Astrocyte of the hippocampus (primary cell): ENCODE measurements at places on chromosomes 1 and 21.

DNA sequence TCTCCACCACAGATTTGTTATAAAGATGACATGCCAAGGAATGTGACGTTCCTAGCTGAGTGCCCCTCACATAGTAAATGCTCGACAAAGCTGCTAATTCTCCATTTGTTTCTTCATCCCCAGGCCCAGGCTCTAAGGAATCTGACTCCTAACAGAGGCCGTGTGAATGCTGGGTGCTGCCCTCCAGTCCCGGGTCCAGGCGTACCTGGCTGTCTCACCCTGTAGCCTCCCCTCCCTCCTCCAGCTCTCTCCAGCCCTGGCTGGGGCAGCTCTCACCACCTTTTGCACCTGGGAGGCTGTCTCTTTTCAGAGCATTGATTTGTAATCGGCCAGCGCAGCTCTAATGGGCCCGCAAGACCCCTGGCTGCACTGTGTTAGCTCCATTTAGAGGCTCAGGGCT, 11.2 kb upstream of the KLHDC7A start:
- no peak for DNase-seq

DNA sequence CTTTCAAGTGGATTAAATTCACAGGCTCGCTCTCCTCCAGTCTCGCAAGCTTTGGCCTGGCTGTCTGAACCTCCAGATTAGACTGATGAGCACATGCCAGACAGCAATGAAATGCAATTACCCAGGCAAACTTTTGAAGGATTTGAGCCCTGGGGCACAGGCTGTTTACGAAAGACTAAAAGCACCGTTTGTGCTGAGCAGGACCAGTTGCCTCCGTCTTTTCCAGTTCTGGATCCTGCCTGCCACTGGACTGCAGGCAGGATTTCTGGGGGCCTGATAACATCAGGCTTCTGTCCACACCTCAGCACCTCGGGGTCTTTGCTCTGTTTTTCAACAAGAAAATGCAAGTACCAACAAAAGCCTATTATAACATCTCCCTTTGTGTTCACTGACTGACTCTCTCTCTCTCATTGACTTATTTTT, 145.7 kb downstream of the CLIC6 start:
- no peak for DNase-seq

DNA sequence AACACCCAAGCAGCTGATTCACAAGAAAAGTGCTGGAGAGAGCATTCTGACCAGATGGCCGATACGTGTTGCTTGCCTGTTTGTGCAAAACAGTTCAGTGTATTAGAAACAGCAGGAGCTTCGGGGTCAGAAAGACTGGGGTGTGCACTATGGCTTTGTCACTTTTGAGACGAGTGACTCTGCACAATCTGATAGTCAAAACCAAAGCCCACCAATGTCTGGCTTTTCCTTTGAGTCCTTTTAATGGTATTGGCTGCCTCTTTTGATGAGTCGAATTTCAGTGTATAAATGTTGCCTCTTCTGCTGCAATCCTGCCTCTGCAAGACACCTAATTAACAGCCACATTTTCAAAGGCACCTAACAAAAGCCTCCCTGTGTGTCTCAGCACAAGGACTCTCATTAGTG, 444.6 kb downstream of the AJAP1 start:
- DNase-seq = no peak

DNA sequence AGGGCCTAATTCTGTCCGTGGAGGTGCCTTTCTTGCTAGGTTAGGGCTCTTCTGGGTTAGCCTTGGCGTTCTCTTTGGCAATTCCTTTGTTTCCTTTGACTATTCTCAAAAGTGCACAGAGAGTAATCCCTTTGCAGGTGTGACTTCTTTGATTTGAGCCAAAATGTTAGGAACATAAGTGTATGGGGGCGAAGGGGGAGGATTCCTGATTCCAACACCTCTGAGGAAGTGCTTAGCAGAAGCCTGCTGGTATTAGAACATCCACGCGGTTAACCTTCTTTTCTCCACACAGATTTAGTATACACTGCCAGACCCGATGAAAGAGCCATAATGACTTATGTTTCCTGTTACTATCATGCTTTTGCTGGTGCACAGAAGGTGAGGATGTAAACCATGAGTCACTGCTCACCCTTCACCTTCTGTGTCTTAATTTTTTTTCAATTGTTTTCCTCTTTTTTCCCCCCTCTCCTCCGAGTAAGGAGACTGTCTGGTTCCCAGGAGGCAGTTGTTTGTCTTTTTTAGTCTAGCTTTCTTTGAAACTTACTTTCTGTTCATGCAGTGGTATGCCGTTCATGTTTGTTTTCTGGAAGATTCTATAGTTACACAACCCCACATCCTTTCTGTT, 48.0 kb downstream of the ACTN2 start:
- DNase-seq = peak; percentile 13

DNA sequence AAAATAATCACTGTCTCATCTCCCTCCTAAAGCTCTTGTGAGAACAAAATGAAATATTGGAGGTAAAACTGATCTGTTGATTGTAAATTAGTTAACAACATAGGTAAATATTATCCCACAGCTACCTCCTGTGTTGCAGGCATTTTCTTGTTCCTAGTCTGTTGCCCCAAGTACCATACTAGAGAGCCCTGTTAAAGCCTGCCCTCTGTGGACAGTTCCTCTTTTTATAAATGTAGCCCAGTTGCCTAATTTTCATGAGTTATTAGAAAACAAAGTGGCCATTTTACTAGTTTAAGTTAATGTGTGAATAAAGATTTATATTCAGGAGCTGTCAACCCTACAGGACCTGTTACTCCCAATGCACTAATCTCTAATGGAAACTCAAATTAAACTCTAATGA, 180.0 kb upstream of the KCND3 start:
- no peak for DNase-seq

- no peak for DNase-seq
These were observed 21.8 kb downstream of the CYP4B1 start for GRCh38 chr1:46820560-46821060.

DNA sequence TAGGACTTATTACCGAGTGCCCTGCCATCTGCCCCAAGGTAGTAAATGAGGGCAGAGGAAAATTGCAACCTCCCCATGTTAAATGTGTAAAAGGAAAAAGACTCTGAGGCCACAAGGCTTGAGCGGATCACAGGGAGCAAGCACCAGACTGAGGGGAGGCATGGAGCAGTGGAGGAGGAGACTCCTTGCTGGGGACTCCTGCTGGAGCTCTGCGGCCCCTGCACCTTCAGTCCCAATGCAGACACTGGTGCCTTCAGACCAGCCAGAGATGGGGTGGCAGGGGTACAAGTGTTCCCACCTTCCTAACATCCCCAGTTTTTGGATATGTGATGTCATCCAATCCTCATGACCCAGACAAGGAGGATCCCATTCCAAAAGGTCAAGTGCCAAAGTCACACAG, 128.4 kb upstream of the NGF start:
- DNase-seq = no peak

- no peak for DNase-seq
These were observed 1036.4 kb downstream of the ADGRL2 start for GRCh38 chr1:82836973-82837680.

DNA sequence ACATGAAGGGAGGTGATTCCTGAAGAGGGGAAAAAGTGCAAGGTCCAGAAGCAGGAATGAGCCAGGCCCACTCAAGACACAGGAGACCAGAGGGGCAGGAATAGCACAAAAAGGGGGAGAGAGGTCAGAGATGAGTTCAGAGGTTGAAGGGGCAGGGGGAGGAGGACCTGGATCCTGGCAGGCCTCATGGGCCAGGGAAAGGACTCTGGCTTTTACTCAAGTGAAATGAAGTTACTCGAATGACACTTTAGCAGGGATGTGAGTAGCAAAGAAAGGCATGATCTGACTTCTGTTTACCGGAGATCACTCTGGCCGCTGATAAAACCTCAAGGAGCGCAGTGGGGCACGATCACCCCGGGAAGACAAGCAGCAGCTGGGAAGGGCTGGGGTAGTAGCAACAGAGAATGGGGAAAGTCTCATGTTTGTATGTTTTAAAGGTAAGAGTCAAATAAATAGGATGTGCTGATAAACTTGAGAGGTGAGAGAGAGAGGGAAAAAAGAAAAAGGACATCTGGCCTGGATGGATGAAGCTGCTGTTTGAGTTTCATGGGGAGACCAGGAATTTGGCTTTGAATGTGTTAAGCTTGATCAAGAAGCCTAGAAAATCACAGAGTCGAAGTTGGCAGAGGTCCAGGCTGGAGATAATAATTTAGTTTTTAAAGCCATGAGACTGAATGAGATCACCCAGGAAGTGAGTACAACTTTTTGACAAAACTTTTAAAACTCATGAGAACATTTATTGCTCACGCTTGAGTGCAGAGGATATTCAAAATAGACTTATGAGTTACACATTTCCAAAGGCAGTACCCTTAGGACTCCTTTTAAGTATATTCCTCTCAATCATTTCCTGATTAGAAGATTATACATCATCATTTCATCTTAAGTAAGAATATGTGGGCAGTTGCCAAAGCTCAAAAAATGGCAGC, 156.0 kb downstream of the RERE start:
- DNase-seq = peak; percentile 75

- DNase-seq = no peak
These were observed 17.7 kb downstream of the TEX38 start for GRCh38 chr1:46689356-46689755.

DNA sequence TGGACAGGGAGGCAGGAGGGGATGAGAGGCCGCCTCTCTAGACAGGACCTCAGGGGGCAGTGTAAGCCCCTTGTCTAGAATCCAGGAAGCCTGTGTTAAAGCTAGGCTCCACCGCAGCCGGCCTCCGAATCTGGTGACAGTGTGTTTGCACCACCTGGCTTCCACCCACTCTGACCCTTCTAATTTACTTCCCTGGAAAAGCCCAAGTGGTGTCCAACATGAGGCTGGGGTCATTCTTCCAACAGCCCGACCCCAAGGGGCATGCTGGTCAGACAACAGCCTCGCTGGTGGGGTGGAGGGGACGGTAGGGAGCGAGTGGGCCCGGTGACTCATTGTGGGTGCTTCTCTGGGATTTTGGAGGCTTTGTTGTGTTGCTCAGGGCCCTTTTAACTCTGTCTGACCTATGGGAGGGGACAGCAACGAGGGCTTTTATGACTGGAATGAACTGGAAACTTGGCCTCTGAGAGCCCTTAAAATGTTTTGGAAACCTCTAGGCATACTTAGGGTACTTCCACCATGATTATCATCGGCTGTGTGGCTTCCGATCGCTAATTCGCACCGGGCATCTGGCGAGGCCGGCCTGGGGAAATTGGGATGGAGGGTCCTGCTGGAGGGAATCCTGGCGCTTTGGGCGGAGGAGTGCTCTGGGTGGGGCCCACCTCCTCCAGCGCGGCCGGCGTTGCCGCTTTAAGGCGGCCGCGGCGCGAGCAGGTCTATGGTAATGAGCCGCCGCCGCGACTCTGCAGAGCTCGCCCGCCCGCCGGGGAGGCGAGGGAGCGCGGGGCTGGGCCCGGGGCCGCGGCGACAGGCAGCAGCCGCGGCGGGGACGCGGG, at the start of gene CELSR2:
Gene CELSR2 (plus strand): TSS at position 743 of the 833 bp plus-strand sequence. CDS start 541 bp downstream, outside the sequence.
- peak; percentile 87 for DNase-seq

- peak; percentile 65 for DNase-seq
These were observed 1.1 kb upstream of the ERRFI1 start for GRCh38 chr1:8026976-8027747.

GRCh38 chr1:173190101-173190936, 16.8 kb downstream of the TNFSF4 start:
- peak; percentile 93 for DNase-seq

GRCh38 chr1:25569597-25570396, 26.4 kb downstream of the LDLRAP1 start:
- DNase-seq = peak; percentile 54

DNA sequence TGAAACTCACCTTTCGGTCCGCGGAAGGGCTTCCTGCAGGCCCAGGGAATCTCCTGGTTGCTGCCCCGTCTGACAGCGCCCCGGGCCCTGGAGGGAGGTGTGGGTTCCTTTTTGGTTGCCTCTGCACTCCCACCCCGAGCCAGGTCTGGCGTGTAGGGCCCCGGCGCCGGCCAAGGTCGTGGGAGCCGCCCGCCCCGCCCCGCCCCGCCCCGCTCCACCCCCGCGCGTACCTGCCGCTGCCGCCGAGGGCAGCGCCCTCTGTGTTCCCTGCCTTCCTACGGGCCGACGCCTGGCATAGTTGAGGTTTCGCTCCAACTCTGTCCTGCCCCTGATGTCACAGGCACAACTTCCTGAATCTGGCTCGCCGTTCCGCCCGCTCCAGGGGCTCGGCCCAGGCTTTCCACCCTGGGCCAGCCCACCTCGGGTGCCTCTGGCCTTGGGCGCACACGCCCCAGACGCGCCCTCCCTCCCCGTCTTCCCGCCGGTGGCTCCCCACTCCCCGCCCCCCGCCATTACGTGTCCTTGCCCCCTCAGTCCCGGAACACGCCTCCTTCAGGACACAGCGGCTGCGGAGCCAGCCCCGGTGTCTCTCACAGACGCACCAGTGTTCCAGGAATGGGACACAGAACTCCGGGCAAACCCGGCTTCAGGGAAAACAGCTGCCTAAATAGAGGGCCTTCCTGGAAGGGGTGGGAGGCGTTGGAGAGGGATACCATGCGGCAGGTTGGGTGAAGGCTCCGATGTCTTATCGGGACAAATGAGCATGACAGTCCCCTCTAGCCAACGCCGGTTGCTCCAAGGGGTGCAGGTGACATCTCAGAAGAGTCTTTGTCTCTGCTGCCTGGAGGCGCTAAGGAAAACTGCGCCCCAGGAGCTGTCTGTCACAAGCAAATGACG, at the start of gene KIAA0040:
Gene KIAA0040 (minus strand): TSS at position 147 of the 897 bp plus-strand sequence. CDS start 31,763 bp downstream, outside the sequence.
- peak; percentile 63 for DNase-seq

DNA sequence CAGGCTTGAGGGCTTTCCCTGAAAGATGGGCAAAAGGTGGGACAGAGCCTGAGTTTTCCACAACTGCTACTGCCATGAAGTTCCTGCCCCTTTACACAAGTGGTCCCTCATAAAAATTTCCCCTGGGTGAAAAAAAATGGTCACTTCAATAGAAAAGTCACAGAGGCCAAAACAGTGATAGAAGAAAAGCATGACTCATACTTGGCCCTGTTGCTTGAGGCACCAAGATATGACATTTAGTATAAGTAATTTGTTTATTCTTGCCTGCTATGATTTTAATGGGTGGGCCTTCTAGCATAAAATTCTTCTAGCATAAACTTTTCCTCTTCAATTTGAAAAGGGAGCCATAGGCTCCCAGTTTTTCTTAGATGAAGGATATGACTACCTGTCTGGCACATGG, 280.2 kb downstream of the DPYD start:
- DNase-seq = no peak

GRCh38 chr1:61012341-61012761, 70.0 kb upstream of the NFIA start:
- no peak for DNase-seq

DNA sequence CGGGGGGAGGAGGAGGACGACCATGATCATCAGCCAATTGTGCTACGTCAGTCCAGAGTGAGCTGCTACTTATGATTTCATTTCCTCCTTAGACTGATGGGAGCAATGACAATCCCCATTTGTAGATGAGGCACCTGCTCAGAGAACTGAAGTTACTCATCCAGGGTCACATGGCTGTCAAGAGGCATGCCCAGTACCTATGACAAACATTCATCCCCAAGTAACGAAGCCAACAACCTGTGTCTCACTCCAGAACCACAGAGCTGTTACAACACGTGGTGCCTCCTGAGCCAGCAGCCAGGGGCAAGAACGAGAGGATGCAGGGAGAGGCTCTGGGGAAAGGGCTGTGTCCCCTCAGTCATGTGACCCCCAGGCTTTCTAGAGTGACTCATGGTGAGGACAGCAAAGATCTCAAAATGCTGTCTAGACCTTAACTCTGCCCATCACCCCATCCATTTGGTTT, 93.6 kb downstream of the SIM2 start:
- DNase-seq = peak; percentile 26

- no peak for DNase-seq
These were observed 47.6 kb upstream of the LRP8 start for GRCh38 chr1:53375440-53375839.

- DNase-seq = no peak
These were observed 6.3 kb downstream of the CELSR2 start for GRCh38 chr1:109255678-109256077.

- no peak for DNase-seq
These were observed 40.2 kb downstream of the PIK3CD start for GRCh38 chr1:9691691-9692090.

GRCh38 chr1:204431310-204432184, 19.9 kb upstream of the PPP1R15B start:
- DNase-seq = peak; percentile 87
